AML-193 (cell line): ENCODE measurements at places on chromosomes 4 and X.

DNA sequence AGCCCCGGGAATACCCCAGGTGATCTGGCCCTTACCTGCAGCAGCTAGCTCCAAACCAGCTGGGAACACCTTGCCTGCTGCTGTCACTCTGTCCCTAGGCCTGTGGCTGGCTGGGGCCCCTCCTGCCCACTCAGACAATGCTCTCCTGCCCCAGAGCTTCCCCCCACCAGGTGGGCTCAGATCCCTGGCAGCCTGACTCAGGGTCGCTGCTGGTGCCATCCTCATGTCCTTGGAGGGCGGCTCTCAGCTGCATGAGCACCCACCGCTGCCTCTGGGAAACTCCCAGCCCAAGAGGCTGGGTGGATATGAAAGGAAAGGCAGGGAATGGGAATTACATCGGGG is 15.8 kb downstream of the C4orf50 start:
- no peak for DNase-seq

DNA sequence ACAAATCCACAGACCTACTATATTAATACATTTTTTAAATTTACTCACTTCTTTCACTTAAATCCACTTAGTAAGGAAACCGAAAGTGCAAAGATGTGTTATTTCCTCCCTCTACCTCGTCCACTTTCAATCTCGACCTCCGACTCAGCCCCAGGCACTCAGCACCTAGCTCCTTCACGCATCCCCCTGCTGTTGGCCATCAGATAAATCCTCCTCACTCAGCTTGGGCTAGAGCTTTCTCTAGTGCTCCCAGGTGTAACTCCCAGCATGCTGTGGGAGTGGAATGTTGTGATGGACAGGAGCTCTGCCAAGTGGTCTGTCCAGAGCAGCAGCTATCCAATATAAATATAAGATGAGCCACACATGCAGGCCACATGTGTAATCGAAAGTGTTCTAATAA is 26.7 kb upstream of the TEC start:
- DNase-seq, result no peak

DNA sequence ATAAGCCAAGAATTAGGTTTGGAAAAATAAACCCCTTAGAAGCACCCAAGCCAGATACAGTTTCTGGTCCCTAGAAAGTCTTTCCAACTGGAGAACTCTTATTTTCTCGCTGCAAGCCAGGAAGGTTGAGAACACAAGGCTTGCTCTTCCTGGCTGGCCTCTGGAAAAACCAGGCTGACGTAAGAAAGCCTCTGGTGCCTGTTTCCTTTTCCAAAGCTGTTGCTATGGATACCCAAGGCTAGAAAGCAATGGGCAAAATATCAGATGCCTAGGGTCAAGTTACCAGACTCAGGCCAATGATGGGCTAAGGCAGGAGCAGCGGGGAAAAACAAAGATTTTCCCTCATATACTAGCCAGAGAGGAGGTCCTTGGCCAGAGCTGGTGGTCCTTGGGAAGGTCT is 281.6 kb downstream of the KLHL13 start:
- no peak for DNase-seq

DNA sequence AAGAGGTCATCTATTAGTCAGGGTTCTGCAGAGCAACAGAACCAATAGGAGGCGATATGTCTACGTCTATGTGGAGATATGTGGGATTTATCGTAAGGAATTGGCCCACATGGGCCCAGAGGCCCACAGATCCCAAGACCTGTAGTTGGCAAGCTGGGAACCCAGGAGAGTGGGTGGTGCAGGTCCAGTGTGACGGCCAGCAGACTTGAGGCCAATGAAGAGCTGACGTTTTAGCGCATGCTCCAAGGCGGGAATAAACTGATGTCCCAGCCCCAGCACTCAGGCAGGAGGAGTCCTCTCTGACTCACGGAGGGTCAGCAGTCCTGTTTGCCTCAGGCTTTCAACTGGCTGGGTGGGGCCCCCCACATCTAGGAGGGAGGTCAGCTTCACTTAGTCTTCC is 21.3 kb downstream of the SPACA5 start:
- no peak for DNase-seq

DNA sequence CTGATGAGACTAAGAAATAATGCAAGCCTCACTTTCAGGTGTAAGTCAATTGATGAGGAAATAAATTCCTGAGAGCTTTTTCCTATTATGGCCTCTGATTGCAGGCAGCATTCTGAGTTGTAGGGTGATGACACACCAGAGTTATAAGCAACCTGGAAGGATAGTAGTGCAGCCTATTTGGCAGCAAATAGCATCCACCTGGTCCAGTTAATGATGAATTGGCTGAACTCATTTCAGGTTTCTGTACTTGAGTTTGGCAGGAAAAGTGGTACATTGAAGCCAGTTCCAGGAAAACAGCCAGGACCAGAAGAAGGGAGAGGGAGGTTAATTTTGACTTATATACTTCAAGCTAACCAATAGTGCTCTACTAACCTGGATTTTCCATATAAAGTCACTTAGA is 316.8 kb downstream of the NAF1 start:
- DNase-seq, result no peak

DNA sequence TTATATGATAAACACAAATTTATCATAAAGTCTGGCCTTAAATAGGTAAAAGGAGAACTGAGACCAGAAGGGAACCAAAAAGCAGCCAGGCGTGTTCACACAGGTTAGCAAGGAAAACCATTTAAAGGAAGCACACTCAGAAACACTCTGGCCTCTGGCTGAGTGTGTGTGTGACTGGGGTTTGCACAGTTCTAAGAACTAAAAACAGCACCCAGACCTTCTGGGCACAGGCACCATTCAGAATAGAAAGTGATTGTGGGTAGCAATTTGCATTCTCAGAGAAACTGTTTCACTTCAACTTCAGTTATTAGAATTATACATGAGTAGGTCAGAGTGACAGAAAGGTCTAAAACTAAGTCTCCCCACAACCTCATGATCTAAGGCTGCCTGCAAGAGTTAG is 10.0 kb downstream of the GPR82 start:
- no peak for DNase-seq

DNA sequence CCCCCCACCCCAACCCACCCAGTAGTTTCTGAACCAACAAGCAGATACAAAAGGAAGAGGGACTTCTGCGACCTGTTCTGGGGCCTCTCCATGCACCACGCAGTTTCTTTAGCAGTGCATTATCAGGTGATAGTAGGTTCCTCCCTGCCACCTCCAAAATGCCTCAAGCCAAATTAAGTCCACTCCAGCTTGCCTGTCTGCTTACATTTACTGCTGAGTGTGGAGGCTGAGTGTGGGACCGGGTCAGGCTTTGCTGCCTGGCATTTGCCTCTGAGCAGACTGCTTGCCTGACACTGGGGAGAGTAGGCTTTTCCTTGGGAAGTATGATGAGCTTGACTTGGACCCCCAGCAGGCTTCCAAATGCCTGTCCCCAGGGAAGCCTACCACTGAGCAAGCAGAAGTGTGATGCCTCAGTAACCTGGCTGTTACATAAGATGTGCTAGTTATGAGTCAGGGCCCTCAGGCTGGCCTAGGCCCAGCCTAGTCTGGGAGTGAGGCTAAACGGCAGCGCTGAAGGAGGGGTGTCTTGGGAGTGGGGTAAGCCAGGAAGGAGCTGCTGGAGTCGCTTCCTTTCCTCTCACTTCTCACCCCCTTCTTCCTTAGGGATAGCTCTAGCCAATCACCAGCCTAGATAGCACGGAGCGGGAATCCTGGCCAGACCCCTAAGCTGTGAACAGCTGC is 9.0 kb downstream of the TSC22D3 start:
- DNase-seq, result no peak

- no peak for DNase-seq
These were observed 521.2 kb downstream of the STIM2 start for GRCh38 chr4:27381815-27382214.

GRCh38 chr4:149735796-149736195 is 79.8 kb downstream of the IQCM start:
- DNase-seq, result no peak
